ENCODE measurements at places on chromosomes 12 and 14.

DNA sequence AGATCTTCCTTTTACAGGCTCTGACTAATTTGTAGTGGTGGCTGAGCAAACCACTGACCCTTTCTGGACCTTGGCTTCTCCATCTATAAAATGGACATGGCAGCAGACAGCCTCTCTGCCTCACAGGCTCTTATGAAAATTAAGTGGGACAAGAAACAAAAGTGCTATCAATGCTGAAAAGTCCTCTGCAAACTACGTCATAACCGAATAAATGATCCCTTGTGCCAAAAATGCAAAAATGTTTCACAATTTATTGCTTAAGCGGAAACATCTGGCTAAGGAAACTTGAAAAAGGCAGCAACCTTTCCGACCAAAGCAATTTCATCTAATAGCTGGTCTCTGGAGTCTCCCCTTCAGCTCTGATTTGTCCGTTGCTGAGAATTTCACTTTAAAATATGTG, 108.5 kb upstream of the PLXNC1 start:
- DNase-seq = no peak

GRCh38 chr12:56231184-56231582, 1.3 kb downstream of the SLC39A5 start:
- DNase-seq = no peak

DNA sequence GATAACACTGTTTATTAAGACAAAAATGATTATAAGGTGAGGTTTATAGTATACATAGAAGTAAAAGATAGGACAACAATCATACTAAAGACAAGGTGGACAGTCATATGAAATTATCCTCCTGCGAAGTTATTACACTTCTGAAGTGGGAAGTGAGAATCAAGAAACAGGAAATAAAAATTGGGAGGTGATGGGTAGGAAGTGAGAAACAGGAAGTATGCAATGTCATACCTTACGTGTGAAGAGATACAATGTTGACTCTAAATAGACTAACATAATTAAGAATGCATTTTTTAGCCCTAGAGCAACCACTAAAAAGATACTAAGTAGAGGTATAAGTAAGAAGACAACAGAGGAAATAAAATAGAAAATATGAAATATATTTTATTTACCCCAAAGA, 43.7 kb downstream of the GRIN2B start:
- no peak for DNase-seq

GRCh38 chr12:54042970-54043853, 10.4 kb downstream of the HOXC5 start:
- no peak for DNase-seq

DNA sequence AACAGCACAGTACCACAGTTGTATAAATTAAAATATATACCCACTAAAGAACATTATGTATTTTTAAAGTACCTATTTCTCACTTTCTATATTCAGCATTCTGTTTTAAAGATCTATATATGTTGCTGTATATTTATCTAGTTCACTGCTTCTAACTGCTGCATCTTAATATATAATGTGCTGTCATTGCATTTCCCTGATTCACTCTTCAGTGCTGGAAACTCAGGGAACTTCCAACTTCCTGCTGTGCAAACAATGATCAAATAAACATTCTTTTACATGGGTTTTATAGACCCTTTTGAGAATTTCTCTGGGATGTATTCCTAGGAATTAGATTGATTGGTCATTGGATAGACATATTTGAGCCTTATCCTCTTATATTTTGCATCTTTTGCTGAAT, 379.1 kb downstream of the APAF1 start:
- DNase-seq = no peak

DNA sequence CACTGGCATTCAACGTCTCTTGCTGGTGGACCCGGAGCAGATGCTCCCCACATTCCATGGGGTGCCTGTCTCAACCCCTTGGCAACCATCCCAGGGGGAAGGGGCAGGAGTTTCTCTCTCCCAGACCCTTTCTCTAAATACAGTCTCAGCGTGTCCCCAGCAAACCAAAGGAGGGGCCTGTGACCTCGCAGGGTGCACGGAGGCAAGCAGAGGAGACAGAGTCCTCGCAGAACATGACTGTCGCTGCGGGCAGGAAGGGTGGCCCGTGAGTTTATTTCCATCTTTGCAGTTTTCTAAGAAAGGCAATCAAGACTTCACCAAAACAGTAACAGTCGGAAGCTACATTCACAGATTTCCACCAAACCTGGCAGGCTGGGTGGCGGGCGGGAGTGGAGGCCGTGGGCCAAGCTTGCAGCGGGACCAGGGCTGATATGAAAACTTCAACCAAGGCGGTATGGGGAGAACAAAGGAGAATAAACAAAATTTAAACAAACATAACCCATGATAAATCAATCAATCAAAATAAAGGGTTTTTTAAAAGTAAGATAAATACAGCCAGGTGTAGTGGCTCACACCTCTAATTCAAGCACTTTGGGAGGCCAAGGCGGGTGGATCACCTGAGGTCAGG, 18.6 kb downstream of the BRF1 start:
- no peak for DNase-seq

- no peak for DNase-seq
Measured at GRCh38 chr14:36866867-36867266, 205.2 kb downstream of the PAX9 start.

- no peak for DNase-seq
Measured at GRCh38 chr14:100530270-100531072, 56.7 kb downstream of the BEGAIN start.

GRCh38 chr12:12749433-12749832, 32.3 kb downstream of the CDKN1B start:
- DNase-seq = no peak

GRCh38 chr12:52646613-52647012, 5.4 kb downstream of the KRT2 start:
- no peak for DNase-seq

Data from amniotic stem cell (primary cell).